NCI-H524 treated with DMSO at 0.1 percent for 48 hours (cell line): ENCODE measurements at places on chromosomes 3 and 15.

GRCh38 chr3:128735287-128735686 lies 9.3 kb downstream of the RAB7A start:
- peak; percentile 87 for DNase-seq

DNA sequence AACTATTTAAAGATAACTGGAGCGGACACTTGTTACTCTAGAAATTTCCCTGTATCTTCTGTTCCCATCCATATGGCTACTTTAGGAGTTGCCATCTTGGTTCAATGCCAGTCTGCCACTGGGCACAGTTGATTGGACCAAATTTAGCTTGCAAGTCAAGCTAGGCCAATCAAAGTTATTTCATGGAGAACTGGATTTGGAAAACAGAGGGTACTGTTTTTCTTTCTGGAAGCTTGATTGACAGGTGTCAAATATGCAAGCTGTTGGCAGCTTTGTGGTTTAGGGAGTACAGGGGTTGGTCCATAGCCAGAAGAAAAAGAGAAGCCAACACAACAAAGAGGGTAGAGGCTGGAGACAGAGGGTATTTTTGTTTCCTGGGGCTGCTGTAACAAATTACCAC lies 33.4 kb upstream of the KLHL25 start:
- DNase-seq = no peak

GRCh38 chr3:149609595-149609994 lies 48.2 kb downstream of the WWTR1 start:
- DNase-seq = no peak

GRCh38 chr15:101795455-101795854 lies 7.9 kb upstream of the OR4F6 start:
- DNase-seq = no peak

GRCh38 chr15:40879609-40880008 lies 5.6 kb upstream of the RHOV start:
- no peak for DNase-seq
